T-helper 2 cell (primary cell): ENCODE measurements at places on chromosomes 3 and 15.

GRCh38 chr15:91068436-91068835, 31.6 kb upstream of the SV2B start:
- DNase-seq, result no peak

- no peak for DNase-seq
Observed at GRCh38 chr3:20125897-20126296, 60.1 kb downstream of the SGO1 start.

GRCh38 chr15:31344823-31345605, 18.4 kb downstream of the KLF13 start:
- no peak for DNase-seq

DNA sequence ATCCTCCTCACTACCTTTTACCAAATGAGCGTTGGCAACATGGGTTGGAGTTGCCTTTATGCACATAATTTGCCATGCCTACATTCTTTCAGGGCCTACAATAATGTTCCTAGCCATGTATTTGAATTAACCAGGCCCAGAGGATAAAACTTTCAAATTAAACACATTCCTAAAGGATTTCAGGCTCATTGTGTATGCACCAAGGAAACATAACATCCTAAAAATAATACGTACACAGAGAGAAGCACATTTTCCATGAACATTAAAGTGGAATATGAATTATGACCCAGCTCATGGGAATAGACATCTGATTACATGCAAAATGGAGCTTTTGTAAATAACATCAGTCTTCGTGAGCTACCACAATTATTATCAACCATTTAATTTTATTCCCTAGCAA, 203.3 kb downstream of the RORA start:
- DNase-seq, result no peak

DNA sequence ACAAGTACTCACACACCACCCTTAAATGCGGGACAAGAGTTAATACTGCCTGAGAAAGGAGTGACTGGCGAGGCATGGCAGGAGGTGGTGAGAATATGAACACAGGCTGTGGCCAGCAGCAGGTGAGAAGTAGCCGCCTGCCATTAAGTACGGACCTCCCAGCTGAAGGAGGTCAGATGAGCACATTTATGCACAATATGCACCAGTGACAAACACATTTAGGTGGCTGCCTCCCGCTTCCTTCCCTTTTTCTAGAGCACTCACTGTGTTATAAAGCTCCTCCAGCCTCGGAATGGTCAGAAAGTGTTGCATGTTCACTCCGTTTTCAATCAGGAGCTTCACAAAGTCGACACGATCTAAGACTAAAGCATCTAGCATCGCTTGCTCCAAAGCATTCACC, 52.4 kb downstream of the TRPM1 start:
- DNase-seq, result no peak

DNA sequence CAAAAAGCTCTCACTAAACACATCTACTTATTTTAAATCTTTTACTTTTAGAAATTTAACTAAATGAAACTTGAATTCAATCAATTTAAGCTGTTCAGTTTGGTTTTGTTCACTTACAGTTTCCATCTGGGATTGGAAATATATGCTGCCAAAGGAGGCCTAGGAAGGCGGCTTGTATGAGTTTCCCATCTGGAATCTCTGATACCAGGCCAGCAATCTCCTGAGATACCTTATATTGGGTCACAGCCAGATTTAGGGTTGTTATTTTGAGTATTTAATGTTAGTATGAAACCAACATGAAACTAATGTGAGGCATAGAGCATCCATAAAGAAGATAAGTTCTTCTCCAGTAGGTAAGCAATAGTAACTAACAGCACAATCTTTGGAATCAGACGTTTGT, 94.6 kb downstream of the GMNC start:
- no peak for DNase-seq

GRCh38 chr3:278300-279064, 81.9 kb downstream of the CHL1 start:
- DNase-seq, result no peak

GRCh38 chr3:150286390-150287147, 121.5 kb upstream of the TSC22D2 start:
- peak; percentile 7 for DNase-seq

- no peak for DNase-seq
Observed at GRCh38 chr3:47342151-47342550, 38.7 kb upstream of the PTPN23 start.
